Stimulated activated CD4-positive, alpha-beta T cell treated with anti-CD3 and anti-CD28 coated beads, TNF-alpha, amount 100 ng/mL, for 24 hours (primary cell): ENCODE measurements at places on chromosomes 6 and 20.

DNA sequence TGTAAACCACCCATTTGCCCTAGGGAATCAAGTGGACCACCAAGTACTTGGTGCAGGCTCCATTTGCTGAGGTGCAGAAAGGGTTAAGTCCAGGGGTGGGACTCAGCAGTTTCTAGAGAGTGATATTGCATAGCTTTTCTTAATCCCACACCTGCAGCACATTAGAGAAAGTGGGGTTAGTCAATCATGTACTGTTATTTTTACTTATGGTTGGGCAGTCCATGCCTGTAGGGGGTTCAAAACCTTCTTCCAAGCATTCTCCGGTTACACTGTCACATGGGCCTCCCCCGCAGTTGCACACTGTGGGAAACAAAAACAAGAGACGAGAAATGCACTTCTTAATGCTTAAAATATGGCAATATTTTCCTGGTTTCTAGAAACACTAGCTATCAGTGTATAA lies 65.5 kb downstream of the LAMA4 start:
- no peak for DNase-seq

GRCh38 chr6:105995391-105995865 lies 90.7 kb upstream of the PRDM1 start:
- no peak for DNase-seq

GRCh38 chr6:68427630-68428029 lies 207.5 kb upstream of the ADGRB3 start:
- DNase-seq, result no peak

GRCh38 chr6:81476881-81477280 lies 275.6 kb downstream of the TENT5A start:
- no peak for DNase-seq

DNA sequence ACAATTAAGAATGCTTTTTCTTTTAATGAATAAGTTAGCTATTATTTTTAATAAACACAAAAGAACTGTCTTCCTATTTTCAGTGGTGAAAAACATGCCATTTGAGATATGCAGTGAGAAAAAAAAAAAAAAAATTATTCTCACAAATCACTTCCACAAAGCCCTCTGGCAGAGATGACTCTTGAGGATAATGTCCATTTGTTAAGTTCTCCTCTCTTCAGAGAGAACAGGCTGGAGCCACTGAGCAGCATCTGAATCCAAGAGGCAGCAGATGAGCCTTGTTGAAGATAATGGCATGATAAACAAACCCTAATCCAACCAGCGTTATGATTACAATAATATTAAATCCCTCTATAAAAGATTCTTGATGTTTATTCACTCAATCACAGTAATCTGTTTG lies 105.0 kb downstream of the PTPRK start:
- no peak for DNase-seq

- DNase-seq, result no peak
Measured at GRCh38 chr6:157716251-157716995, 106.6 kb upstream of the SNX9 start.

DNA sequence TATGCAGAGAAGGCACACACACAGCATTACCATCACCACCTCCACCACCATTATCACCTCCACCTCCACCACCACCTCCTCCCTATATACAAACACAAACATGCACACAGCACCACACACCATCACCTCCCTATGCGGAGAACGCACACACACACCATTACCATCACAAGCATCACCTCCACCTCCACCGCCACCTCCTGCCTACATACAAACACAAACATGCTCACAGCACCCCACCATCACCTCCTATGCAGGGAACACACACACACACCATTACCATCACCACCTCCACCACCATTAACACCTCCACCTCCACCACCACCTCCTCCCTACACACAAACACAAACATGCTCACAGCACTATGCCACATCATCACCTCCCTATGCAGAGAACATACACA lies 236.5 kb upstream of the AFDN start:
- no peak for DNase-seq

DNA sequence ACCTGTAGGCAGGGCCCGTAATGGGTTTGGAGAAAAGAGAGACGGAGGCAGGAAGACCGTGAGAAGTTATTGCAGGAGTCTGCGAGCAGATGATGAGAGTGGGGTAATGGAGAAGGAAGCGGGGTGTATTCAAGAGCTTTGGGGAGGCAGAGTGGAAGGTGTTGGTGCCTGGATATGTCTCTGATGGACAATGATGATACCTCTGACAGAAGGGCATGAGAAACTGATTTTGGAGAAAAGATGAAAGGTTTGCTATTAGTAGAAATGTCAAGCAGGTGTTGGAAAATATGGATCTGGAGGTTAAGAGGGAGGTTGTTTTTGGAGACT lies 69.4 kb downstream of the CDC5L start:
- no peak for DNase-seq
